ENCODE measurements at places on chromosomes 7 and 10. TPM values are rescaled to one million over a fixed set of nuclear protein-coding genes. Genes with fewer than 3 reads are reported as not detected.

The TBXAS1 gene
- 4.6 TPM for total RNA-seq

The GNAI1 gene
- 11.5 TPM for total RNA-seq

The ZCCHC24 gene
- total RNA-seq, result 85.9 TPM

The GHRHR gene
- total RNA-seq, result not detected

The SPAM1 gene
- total RNA-seq, result not detected

The SUN3 gene
- total RNA-seq, result not detected

The FKBP6 gene
- not detected for total RNA-seq

The CDK5 gene
- total RNA-seq, result 4.4 TPM

DNA sequence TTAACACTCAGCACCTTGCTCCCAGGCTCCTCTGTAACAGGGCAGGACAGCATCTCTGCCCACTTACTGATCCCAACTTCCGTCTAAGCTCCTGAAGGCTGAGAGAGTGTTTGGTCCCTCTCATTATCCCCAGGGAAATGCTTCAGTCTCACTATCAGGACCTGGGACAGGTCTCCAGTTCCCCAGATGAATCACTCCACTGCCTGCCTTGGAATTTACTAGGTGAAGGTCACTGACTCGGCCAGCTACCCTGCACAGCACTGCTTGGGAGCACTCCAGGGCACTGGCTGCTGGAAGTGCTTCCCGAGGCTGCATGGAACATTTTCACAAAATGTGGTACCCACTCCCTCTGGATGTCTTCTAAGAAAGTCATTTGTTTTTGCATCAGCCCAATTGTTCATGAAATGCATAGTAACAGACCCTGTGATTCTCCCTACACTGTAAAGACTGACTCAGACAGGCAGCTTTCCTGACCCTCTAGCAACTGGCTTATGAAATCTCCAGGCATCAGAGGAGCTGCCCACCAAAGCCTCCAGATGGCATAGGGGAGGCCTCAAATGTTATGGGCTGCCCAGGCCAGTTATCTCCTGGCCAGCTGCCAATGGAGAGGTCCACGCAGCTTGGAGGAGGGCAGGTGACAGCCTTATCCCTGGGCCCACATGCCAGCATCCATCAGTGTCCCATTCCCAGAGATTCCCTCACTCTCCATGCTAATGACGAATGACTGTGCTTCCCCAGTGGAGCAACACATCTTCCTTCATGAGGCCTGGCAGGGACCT is 89.1 kb downstream of the GFRA1 start:
- DNase-seq, result no peak

DNA sequence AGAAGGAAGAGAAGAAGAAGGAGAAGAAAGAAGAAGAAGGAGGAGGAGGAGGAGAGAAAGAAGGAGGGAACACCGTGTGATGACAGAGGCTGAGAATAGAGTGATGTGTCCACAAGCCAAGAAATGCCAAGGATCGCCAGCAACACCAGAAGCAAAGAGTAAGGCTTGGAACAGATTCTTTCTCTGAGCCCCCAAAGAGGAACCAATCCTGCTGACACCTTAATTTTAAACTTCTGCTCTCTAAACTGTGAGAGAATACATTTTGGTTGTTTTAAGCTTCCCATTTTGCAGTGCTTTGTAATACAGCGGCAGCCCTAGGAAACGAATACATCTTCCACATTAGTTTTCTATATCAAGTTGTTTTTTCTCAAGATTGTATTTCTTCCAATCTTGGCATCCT is 13.9 kb upstream of the WNT8B start:
- no peak for DNase-seq

DNA sequence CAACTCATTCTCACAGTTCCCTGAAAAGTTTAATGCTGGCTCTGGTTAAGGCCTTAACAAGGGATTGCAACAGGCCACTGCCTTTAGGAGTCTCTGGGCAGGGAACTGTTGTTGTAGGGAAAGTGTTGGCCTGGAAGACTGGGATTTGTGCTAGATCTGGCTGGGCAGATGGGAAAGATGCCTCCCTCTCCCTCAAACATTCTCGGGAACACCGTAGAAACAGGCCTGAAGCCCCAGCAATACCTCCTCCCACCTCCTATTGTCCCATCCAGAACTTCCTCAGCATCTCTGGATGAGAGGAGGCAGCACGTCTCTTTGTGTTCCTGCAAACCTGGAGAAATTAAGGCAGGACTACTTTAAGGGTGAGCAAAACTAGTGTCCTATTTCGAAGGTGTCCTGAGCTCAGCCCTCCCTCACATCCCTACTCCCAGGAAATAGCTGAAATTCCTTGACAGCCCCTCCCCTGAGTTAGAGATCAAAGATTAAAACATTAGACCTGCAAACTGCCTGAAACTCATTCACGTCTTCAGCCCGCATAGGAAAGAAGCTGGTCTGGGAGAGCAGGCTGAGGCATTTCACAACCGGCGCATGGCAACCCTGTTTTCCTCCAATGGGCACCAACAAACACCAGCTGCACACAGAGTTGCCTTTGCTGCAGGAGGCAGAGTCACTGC is 10.9 kb upstream of the MAP3K8 start:
- DNase-seq, result peak; percentile 76

DNA sequence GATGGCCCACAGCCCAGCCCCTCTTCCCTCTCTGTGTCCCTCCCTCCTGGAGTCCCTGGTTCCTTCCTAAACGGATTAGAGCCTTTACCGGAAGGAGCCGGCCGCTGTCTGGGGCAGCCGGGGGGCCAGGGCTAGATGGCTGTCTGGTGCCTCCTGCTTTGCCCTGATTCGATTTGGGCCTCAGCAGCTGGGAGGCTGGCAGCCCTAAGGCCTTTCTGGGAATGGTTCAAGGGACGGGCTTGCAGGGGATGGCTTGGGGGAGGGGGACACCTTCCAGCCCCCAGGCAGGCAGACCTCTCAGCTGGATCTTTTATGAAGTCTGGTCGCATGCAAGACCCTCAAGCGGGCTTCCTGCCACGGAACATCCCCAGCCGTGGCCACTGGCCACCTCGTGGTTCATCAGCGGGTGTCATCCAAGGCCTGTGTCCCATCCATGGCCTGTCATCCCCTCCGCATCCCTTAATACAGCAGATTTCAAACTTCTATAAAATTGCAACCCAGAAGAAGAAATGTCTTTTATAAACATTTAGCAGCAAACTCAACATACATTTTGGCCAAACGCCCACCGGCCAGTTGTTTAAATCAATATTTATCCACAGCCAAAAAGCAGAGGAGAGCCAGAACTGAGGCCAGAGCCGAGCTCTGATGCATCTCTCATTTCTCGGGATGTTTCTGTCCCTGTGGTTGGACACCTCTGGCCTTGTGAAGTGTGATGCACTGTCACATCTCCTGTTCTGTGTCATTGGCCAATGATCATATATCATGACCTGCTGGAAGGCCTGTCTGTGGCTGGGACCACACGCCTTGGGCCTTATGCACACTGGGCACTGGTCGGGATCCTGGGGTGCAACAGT is 52.0 kb downstream of the GTF2IRD1 start:
- no peak for DNase-seq

DNA sequence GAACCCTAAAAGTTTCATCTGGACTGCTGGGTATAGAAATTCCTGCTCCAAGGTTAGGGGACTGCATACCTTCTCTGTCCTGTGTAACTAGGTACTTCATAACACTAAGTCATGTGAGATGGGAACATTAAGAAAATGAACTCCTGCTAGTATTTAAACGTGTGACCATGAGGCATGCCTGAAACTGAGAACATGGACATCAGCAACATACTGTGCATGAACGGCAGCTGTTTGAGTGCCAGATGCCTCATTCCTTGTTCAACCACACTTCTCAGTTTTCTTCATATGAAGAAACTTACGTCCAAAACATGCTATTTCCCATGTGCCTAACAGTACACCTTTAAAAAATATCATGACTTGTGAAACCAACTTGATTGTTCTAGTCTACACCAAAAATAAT is 88.5 kb downstream of the CREM start:
- no peak for DNase-seq

DNA sequence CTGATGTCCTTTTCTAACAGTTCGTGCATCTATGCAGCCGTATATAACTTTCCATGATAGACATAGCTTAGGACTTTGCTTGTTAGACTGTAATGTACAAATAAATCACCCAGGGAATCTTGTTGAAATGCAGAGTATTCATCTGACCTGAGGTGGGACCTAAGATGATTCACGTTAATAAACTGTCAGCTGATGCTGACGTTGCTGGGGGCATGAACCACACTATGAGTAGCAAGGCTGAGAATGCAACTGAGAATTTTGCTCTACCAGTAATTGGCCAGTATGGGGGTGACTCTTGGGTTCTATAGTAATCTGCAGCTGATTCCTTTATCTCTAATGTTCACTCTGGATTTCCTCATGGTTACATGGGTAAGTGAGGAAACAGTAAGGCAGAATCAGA is 130.1 kb upstream of the MALRD1 start:
- DNase-seq, result no peak

- DNase-seq, result no peak
Observed at GRCh38 chr10:11465406-11465805, 146.0 kb downstream of the USP6NL start.

DNA sequence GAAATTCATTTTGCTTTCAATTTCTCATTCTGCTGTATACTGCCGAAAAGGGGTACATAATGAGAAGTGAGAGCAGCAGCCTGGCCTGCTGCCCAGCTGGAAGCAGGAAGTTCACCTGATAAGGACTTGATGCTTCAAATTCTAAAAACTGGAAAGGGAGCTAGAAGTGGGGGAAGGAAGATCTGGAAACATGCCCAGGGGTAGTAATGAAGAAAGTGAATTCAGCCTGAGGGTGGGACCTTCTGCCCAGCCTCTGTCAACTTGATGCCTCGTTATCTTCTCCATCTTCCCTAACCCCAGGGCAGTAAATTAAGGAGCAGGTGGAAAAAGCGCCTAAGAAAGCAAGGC is 69.4 kb downstream of the ARMH3 start:
- peak; percentile 61 for DNase-seq

DNA sequence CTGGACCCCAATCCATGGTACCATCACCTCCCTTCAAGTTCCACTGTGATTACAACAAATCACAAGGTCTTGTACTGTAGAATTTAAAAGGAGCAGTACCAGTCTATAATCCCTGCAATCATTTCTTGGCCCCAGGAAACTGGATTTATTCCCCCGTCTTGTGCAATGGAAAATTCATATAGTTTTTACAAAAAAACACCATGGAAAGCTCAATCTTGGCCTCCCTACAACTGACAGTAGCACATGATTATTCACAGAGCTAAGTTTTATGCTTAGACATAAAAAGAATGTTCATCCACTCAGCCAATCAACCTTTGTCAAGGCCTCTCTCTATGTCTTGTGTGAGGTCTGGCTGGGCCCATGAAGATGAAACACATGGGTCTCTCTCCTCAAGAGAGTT is 10.2 kb downstream of the DGKI start:
- DNase-seq, result no peak

DNA sequence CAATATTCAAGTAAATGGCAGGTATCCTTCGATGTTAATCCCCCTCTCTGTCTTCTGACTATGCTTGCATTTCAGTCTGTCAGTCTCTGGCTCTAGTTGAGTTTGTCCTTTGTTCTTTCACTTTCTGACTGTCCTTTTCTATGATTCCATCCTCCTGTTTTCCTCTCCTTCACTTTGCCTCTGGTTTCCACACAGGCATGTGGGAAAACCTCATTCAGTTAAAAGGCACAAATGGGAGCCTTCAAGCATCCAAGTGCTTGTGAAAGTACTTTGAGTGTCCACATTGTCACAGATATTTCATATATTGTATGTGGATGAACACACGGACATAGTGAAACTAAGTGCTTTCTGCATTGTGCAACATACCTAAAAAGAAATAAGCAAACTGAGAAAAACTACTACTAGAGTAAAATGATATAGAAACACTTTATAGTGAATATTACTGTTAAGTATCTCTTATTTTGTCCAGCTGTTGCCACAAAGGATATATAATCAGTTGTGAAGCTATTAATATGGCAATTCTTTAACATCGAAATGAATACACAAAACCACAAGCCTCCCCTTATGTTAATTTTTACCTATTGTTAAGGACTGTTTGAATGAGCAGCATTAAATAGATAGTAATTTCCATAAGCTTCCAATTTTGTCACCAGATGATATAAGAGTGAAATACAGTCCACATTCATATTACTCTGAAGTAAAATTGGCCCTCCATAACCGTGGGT is 71.7 kb downstream of the NRBF2 start:
- DNase-seq, result no peak
